RWPE1 (cell line): ENCODE measurements at places on chromosomes 3 and 15.

DNA sequence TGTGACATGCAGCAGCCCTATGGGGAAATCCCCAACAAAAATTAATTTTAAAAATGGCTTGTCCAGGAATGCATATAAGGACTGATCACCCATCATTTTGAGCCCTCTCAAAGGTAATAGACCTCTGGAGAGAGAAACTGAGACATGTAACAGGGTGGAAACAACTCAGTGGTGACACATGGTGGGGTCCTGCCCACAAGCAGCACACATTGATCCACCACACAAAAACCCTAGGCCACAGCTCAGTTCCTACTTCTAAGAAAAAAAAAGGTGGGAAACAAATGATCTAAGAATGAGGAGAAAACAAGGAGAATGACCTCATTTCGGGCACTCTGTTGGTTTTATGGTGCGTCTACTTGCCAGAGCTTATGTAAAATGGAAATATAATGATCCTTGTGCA is 1.9 kb upstream of the SLC41A3 start:
- DNase-seq: no peak

DNA sequence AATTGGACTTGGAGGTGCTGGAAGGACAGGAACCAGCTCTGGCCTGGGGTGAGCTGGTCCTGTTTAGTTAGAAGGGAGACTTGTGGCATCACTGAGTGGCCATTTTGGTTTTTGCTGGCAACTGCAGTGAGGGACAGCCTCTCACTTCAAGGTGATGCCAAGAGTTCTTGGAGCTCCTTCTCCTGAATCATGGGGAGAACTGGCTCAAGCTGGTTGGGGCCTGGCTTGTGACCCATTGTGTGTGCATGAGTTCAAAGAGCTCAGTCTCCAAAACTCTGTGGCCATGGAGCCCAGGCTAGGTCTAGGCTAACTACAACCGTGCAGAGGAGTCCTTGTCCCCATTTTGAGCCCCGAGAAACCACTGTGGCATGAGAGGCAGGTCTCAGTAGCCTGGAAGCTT is 60.1 kb upstream of the ZNF148 start:
- DNase-seq: no peak

DNA sequence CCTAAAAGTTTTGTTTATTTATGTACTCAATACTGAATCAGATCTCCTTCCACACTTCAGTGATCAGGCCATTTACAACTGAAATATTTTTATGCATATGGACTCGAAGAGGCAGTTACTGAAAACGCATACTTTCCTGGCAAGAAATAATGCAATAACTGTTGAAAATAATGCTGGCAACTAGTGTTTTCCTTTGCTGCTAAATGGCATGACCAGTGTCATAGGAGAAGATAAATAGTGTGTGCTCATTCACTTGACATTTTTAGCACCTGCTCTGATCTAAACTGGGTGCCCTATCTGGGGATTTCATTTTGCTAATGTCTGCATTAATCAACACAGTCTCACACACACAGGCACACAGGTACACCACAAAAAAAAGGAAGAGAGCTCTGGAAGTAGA is 695.2 kb downstream of the TUSC7 start:
- DNase-seq: no peak

DNA sequence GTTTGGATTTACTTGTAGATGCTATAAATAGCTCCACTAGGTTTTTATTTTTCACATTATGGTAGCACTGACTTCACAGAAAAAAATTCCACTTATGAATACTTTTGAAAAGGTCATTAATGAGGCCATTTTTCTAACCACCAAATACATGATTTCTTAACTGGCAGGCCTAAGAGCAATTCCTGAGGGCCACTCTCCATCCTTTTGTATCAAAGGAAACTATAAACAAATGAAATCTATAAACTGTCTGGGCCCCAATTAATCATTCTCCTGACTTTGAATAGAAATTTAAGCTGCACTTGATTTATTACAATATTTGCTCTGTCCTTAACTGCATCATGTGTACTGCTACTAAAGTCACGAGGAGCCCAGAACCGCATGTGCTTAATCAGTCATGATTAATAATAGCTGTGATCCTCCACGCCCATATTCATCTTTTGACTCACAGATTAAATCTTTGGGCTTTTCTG is 25.1 kb upstream of the MTMR10 start:
- no peak for DNase-seq

- DNase-seq: peak; percentile 90
These were observed 16.3 kb downstream of the SNAPC5 start for GRCh38 chr15:66481107-66481856.

- DNase-seq: peak; percentile 17
These were observed 100.4 kb upstream of the PHLDB2 start for GRCh38 chr3:111758642-111759041.

DNA sequence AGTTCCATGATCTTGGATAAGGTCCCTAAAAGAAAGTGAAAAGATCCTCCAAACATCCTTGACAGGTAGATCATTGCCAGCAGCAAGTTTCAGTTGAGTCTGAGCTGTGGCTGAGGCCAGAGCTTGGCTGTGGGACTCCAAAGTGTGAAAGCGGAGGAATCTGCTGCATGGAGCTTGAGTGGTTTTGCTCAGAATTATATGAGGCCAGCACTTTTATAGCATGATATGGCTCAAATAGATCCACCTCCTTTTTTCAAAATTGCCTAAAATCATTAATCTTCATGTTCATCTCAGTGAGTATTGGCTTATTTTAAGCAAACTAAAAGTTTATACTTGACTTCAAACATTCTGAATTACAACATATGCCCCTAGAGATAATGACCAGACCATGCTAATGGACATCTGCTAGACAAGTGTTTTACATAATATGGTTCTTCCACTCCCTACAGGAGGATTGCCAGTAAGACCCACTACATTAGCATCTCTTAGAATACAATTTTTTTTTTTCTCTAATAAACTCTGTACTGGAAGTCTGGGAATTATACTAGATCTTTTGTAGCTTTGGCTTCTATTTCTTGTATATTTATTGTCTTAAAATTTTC is 368.1 kb downstream of the ZPLD1 start:
- no peak for DNase-seq

GRCh38 chr15:67479781-67480505 is 41.0 kb upstream of the C15orf61 start:
- no peak for DNase-seq
